K562 (cell line): ENCODE measurements at places on chromosomes 12 and 14.

DNA sequence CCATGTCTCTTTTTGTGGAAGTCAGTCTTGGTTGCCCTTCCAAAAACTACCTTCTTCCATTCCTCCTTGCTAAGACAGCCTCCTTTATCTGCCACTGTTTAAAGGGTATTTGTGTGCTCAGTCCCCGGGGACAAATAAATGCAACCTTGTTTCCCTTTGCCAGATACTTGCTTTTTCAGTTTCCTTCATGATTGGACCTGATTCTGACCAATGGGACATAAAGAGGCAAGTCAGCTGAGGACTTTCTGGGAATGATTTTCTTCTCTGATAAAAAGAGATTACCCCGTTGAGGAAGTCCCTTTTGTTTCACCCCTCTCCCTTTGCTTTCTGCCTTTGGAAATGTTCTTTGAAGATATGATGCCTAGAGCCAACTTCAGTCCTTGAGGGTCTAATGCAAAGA, 7.4 kb upstream of the TUBA1B start:
- DNase-seq, result peak; percentile 59

GRCh38 chr14:100397005-100397404, 73.9 kb downstream of the SLC25A47 start:
- DNase-seq, result no peak

DNA sequence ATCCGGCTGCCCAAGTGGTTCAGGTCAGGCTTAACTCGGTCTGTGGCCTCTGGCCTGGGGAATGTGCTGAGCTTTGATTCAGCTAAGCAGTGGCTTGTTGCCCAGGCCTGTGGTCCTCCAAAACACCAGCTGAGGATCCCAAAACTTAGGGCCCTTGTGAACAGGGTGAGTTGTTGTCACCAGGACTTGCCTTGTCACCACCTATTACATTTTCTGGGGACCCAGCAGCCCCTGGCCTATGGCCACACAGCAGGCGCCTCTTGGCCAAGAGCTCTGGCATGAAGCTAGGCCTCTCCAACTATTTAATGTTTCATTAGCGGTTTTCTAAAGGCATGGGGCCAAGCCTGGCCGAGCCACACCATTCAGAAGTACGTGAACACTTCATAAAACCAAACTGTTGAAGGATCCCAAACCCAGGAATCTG, 343.7 kb downstream of the CACNA1C start:
- DNase-seq, result no peak

DNA sequence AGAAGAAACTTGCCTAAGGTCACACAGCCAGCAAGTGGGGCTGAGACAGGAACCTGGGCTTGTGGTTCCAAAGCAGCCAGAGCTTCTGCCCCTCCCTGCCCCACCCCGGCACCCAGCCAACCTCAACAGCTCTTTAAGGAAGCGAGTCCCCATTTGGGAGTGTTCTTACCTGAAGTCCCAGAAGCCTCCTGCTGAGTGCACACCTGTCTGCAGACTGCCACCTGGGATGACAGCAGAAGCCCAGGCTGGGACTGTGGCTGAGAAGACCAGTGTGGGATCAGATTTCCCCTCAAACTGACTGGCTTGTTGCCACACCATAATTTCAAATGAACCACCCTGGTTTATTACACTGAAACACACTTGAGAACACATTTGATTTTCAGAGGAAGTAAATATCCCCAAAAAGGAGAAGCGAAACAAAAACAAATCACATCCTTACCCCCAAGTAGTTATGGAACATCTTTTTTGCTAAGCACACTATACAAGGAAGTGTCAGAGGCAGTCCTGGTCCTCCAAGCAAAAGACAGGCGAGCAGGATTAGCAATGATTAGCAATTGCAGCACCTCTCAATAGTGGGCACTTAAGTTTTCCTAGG, 6.3 kb upstream of the RIN3 start:
- no peak for DNase-seq

DNA sequence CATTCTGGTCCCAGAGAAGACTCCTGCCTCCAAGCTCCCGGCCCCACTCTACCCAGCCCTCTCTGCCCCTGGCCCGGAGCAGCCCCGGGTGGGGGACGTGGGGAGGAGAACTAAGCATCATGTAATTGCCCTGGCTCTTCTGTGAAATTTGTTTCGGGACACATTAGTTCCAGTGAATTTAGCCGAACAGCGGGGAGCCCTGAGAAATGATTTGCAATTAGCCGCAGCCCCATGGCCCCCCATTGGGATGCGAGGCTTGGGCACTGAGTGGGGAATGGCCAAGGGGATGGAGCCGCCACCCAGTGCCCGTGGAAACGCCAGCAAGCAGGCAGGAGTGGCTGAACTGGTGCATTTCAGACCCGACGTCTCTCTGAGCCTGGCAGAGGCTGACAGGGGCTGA, 173.9 kb upstream of the LHX5 start:
- DNase-seq, result no peak
